ENCODE measurements at places on chromosomes 16 and 17.

GRCh38 chr16:89366561-89367537 lies 123.5 kb downstream of the ANKRD11 start:
- no peak for DNase-seq

- DNase-seq = no peak
Observed at GRCh38 chr17:10033959-10034358, 128.9 kb upstream of the RCVRN start.

DNA sequence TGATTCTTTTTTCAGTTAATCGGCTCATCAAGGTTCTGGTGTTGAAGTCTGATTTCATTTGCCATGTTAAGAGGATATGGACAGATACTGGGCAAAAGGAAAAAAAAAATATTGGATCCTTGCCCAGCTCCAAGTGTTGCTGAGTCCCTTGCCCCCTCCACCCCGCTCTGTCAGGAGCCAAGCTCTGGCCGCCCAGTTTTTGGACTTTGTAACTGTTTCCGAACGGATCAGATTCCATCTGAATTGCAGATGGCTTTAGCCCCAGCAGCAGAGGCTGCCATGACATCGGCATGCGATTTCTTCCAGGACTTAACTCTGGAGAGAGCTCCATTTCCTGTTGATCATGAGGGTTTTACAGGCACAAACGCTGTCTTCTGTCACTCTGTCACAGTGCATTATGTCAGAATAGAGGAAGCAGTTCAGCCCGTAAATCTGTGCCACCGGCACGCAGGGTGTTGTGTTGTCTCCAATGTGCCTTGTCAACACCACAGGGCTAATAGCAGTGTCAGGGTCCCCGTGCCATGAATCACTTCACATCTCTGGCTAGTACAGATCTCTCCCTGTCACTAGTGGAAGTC lies 615.6 kb downstream of the MAF start:
- DNase-seq = no peak

- DNase-seq = no peak
Observed at GRCh38 chr17:1736348-1737281, 6.1 kb upstream of the SERPINF2 start.

GRCh38 chr16:5938607-5939006 lies 841.0 kb upstream of the EEF2KMT start:
- no peak for DNase-seq

DNA sequence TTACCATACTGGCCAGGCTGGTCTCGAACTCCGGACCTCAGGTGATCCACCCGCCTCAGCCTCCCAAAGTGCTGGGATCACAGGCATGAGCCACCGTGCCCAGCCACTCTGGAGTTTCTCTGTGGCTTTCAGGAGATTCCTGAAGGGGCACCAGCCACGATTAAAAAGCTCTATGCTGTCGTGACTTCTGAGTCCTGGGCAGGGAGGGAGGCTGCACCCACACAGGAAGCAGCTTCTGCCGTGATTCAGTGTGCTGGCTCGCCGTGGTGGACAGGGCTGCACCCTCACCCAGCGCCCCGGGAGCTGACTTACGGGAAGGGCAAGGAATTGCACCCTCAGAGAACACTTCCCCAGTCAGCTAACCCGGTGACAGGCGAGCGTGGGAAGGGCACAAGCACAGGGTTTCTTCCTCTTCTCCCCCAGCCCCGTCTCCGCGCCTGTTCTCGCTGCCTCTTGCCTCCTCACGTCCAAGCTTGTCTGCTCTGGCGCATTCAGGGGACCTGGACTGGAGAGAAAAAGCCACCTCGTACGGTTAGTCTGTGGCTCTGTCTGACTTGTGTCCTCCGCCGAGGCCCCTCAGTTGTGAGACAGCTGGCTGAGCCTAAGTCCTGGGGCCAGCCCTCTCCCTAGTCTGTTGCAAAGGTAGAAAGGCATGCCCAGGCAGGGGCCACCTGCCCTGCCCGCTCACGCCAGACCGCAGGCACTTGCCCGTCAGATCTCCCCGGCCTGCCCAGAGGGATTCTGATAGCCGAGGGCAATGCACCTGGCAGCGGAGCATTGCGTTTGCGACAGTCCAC lies 145.0 kb downstream of the SEC14L1 start:
- peak; percentile 14 for DNase-seq

- no peak for DNase-seq
Observed at GRCh38 chr16:78576941-78577340, 477.5 kb downstream of the WWOX start.

- DNase-seq = no peak
Observed at GRCh38 chr16:58820411-58820810, 86.3 kb upstream of the GOT2 start.

DNA sequence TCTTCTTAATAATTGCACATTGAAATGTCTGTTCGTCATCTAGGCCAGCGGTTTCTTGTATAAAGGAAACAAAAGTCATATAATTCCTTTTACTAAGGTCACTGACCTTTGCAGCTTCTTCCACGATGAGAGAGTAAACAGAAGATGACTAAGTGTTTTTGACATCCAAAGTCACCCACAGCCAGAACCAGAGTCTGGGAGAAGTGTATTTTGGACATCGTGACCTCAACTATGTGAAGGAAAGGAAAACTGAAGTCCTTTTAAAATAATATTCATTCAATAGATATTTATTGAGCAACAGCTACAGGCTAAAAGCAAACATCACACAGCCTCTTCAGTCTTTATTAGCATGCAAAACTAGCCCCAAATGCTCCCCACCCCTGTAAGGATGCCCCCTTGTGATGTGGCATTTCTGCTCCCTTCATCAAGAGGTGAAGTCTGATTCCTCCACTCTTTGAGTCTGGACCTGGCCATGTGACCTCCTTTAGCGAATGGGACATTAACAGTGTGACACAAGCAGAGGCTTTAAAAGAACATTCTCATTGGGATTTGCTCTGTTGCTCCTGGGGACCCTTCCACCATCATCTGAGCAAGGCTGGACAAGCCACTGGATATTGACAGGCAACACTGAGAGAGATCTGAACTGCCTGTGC lies 8.1 kb upstream of the PMP22 start:
- DNase-seq = no peak

DNA sequence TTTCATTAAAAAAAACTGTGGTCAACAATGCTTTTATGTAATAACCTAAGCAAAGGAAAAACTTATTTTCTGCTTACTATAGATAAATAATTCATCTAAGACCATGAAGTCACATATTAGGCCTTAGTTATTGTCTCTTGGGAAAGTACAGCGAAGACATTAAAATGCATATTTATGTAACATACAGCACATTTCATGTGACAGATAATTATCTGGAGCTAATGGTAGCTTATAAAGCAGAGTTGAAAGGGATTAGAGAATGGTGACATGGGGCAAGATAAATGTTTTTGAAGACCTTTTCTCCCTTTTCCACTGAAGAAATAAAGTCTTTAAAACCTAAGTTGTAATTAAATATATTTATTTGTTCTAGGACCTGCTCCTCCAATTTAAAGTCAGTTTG lies 9.7 kb downstream of the MEIOC start:
- no peak for DNase-seq

GRCh38 chr17:42116705-42117396 lies 4.3 kb downstream of the KAT2A start:
- peak; percentile 83 for DNase-seq

- DNase-seq = no peak
Observed at GRCh38 chr17:45009676-45010467, 41.6 kb downstream of the DCAKD start.

DNA sequence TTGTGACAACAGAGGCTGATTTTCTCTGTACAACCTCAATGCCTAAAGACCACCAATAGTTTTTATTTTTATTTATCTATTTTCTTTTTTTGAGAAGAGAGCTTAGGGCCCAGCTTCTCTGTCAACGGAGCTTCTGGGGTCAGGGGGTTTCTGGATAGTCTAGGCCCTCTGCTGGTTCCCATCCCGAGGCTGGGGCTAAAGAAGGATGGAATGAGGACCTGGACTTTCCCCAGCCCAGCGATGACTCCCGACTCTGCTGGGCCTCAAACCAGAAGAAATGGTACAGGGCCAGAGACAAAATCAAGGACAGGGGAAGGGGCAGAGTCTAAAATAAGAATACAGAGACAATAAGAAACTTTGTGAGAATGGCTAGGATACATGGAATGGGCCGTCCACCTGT lies 5.7 kb upstream of the TSPOAP1 start:
- no peak for DNase-seq

DNA sequence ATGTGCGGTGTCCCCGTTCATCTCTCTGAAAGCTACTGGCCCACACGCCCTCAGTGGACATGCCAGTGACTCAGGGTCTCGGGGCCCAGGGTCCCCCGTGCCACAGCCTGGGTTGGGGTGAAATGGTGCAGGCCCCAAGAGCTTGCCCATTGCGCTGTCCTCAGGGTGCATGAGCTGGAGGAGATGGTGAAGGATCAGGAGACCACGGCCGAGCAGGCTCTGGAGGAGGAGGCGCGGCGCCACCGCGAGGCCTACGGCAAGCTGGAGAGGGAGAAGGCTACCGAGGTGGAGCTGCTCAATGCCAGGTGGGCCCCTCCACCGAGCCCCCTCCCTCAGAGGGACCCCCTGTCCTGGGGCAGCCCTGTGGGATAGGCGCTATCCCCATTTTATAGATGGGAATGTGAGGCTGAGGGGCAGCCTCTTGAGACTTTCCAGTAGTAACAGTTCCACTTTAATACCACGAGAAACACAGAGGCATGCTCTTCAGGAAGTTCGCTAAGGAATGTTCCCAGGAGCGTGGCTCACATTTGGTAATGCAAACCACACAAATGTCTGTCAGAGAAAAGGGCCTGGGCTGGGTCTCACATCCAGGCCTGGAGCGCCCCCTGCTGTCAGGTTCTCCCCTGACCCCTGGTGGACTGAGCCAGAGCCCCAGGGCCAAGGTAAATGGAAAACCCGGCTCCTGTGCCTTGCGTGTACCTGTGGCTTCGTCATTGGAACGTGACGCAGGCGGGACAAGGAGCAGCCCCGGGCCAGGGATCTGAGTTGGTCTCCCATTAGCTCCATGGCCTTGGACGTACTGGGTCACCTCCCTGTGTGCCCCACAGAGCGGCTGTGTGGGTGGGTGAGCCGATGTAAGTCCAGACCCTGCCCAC lies 133.7 kb downstream of the RAB11FIP4 start:
- DNase-seq = peak; percentile 79

GRCh38 chr16:29720703-29721102 lies 25.1 kb downstream of the C16orf54 start:
- DNase-seq = no peak

- DNase-seq = peak; percentile 25
Observed at GRCh38 chr17:39706921-39707337, 7.1 kb downstream of the ERBB2 start.

DNA sequence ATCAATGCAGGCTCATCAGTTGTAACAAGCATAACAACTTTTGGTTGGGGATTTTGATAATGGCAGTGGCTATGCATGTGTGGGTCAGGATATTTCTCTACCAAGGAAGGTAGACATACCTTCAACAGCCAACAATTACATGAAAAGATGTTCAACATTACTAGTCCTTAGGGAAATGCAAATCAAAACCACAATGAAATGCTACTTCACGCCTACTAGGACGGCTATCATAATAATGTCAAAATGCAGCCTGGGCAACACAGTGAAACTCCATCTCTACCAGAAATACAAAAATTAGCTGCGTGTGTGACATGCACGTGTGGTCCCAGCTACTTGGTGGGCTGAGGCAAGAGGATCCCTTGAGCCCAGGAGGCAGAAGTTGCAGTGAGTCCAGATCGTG lies 7.3 kb upstream of the SLC5A10 start:
- DNase-seq = no peak

- no peak for DNase-seq
Observed at GRCh38 chr16:59701963-59702930, 968.1 kb upstream of the GOT2 start.

- no peak for DNase-seq
Observed at GRCh38 chr17:60888812-60889709, 211.4 kb downstream of the BCAS3 start.

DNA sequence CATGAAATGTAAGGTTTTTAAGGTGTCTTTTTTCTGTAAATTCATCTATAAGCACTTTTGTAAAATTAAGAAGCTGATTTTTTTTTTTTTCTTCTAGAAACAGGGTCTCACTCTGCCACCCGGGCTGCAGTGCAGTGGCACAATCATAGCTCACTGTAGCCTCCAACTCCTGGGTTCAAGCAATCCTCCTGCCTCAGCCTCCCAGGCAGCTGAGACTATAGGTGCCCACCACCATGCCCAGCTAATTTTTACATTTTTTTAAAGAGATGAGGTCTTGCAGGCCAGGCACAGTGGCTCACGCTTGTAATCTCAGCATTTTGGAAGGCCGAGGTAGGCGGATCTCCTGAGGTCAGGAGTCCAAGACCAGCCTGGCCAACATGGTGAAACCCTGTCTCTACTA lies 4.5 kb upstream of the CYB5B start:
- no peak for DNase-seq

DNA sequence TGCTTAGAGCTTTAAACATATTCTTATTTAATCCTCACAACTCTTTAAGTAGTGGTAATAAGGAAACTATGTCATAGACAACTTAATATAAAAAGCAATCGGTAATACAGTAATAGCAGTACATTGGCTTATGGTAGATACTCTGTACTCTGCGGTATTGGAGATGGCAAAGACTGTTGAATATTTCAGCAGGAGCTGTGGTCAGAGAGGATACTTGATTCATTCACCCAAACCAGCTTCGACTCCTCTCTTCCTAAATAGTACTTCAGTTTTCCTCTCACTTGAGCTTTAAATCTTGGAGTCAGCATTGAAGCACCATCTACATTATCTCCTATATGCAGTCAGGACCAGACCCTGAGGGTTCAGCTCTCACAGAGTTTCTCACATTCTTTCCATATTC lies 169.3 kb downstream of the CYB561 start:
- no peak for DNase-seq

DNA sequence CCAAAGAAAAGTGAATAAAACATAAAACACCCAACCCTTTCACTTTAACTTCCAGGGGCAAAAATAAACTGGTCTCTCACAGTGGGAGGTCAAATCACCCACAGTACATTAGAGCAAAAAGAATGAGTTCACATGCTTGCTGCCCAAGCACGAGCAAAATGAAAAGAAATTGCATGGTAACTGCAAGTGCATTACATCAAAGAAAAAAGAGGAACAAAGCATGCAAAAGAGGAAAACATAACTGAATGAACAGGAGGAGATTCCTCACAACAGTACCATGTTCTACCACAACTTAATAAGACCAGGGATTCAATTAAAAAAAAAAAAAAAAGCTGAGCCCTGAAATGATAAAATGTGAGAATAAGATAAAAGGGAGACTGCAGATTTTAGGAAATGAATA lies 12.3 kb downstream of the DNAH2 start:
- DNase-seq = no peak

- DNase-seq = no peak
Observed at GRCh38 chr16:89173174-89173921, 1.8 kb downstream of the CDH15 start.

Measured in CD4-positive, alpha-beta T cell treated with Interleukin-6 at 100 ng/mL for 8 hours (primary cell).